ENCODE measurements at places on chromosomes 12 and 14.

GRCh38 chr14:81737938-81738337 lies 204.3 kb upstream of the SEL1L start:
- DNase-seq = no peak

DNA sequence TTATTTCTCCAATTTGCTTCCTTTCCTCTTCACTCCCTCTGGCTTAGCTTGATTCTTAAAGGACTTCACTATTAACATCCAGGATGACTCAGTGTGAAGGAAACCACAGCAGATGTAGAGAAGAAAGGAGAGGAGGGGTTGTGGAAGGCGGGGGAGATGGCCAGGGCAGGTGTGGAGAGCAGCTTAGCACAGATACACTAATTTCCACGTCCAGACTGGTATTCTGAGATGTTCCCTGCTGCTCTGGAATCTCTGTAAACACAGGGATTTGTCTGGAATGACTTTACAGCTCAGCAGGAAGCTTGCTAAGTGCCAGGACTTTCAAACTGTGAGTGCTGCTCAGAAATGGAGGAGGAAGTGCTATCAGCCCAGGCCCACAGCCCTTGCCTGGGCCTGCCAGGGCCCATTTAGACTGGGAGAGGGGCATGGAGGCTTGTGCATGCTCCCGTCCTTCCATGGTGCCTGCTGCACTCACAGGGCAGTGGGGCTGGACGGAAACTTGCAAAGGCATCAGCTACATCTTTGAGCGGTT lies 202.5 kb upstream of the DDHD1 start:
- DNase-seq = peak; percentile 76

- DNase-seq = peak; percentile 23
Observed at GRCh38 chr12:571795-572531, 91.3 kb downstream of the NINJ2 start.

GRCh38 chr12:6084261-6084968 lies 40.1 kb downstream of the VWF start:
- peak; percentile 76 for DNase-seq

DNA sequence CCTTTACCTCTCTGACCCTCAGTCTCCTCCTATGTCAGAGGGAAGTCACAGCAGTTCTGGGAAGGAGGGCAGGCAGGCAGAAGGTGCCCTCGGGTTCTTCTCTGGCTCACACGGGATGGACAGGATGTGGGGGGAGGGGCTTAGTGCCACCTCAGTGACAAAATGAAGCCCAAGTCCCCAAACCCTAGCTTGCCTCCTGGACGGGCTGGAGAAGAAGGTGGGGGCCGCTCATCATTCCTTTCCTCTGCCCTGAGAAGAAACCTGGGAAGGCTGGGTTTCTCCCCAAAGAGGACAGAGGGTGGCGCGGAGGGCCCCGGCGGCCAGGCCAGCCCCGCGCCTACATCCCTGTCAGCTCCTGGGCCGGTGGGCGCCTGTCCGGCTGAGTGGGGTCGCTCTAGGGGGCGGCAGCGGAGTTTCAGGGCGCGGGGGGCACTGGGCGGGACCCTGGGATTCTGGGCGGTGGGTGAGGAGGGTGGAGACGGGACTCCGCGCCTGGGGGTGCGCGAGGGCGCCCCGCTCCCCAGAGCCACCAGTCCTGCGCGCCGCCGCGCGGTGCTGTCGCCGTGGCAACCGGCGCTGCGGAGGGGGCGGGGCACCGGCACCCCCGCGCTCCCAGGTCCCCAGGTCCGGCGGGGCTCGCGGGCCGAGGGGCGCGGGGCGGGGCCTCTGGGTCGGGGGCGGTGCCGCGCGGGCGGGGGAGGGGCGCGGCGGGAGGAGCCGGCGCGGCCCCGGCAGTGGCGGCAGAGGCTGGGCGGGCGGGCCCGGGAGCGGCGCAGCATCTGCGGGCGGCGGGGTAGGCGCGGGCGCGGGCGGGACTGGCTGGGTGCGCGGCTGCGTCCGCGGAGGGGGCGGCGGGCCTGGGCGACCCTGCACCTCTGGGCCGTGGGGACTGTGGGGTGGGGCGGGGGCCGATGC lies at the start of gene TMEM121:
Gene TMEM121, plus strand, starts transcription at position 723 of the 915 bp plus-strand sequence. CDS start 2,252 bp downstream, outside the sequence.
- peak; percentile 39 for DNase-seq

DNA sequence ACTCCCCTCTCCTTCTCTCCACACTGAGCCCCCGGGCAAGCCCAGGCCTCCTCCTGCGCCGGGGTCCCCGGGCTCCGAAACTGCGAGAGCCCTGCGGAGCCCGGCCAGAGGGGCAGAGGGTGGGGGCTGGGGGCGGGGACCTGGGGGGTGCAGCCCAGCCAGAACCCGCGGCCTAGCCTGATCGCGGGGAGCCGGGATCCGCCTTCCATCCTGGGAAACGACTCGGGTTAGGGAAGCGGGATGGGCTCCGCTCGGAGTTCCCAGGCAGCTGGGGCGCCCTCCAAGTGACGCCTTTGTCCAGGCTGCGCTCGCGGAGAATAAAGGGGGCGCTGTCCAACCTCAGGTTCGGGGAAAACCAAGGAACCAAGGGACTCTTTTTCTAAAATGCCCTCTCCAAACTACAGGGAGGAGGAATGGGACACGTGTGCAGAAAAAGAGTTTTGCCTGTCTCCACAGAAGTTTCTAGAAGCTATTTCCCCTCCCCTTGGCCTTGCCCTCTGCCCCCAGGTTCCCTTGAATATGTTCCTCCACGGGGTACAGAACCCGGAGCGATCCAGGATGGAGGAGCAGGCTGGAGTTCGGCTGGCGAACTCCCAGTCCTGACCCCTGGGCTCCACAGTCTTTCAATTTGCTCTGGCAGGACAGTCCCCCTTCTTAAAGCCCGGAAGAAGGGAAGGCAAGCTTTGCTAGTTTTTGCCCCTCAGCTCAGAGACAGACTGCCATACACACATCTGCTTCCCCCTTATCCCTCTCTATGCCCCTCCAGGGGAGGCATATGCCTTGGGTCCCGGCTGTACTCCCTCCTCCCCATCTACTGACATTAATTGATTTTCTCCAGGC lies 13.9 kb downstream of the NKX2-1 start:
- no peak for DNase-seq

DNA sequence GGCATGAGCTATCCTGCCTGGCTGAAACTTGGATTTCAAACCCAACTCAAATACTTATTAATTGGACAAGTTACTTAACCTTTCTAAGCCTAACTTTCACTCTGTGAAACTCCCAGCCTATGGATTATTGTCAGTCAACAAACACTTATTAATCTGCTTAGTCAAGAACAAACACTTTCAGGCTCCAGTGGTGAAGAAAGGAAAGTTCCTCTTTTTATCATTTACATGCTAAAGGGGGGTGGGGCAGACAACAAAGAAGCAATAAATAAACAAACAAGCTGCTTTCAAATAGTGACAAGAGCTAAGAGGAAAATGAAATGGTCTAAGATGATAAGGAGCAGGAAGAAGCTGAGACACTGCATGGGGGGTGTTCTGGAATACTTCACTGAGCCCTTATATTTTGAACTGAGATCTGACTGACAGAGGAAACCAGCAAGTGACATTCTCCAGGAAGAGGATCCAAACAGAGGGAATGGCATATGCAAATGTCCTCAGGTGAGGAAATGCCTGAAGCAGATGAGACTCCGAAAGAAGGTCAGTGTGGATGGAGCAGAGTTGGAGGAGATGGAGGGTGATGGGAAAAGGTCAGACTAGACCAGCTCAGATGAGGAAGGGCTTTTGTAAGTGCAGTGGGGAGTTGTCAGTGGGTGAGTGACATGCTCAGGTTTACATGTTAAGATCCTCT lies 259.6 kb downstream of the ITPR2 start:
- no peak for DNase-seq

- DNase-seq = peak; percentile 90
Observed at GRCh38 chr12:26810330-26810729, 22.7 kb downstream of the ITPR2 start.

DNA sequence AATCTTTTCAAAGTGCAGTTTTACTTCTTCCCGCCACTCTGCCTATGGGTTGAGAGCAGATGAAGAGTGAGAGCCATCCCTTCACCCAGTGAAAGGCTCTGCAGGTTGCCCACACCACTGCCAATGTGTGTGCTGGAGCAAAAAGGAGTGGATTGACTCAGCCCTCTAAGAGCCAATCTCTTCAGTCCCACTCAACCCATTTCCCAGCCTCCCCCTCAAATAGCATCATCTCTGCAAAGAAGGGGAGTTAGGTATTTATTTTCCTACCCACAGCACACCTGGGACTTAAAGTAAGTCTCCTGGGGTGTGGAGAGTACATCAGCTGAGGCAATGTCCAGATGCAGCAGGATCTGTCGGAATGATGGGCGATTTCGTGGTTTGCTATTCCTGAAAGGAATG lies 15.3 kb downstream of the MAP3K12 start:
- DNase-seq = no peak

DNA sequence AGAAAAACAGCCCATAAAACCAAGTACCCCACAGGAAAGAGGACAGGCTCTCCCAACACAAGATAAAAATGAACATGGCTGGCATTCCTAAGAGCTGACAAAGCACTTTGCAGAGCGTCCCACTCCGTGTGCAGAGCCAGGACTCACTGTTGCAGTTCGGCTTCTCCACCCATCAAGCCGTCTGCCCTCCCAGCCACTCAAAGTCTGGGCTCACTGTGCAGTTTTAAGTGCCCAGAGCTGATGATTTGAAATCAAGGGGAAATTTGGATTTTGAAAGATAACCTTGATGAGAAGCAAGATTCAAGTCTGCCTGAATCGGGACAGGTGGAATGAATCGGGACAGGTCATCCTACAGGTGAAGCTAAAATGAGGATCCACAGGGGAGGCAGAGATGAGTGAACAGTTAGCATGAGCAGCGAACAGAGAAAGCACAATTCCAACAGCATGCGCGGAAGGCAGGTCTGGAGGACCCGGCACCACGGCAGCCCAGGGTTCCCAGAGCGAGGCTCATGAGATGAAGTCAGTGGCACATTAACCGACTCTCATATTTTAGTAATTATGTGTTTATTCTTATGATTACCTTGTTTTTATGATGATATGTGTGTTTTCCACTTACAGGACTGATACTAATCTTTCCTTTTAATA lies 39.8 kb upstream of the GPR68 start:
- DNase-seq = peak; percentile 90

GRCh38 chr12:42912367-42912766 lies 322.8 kb upstream of the PRICKLE1 start:
- DNase-seq = no peak

GRCh38 chr14:74979442-74980397 lies 23.0 kb upstream of the EIF2B2 start:
- DNase-seq = peak; percentile 72

DNA sequence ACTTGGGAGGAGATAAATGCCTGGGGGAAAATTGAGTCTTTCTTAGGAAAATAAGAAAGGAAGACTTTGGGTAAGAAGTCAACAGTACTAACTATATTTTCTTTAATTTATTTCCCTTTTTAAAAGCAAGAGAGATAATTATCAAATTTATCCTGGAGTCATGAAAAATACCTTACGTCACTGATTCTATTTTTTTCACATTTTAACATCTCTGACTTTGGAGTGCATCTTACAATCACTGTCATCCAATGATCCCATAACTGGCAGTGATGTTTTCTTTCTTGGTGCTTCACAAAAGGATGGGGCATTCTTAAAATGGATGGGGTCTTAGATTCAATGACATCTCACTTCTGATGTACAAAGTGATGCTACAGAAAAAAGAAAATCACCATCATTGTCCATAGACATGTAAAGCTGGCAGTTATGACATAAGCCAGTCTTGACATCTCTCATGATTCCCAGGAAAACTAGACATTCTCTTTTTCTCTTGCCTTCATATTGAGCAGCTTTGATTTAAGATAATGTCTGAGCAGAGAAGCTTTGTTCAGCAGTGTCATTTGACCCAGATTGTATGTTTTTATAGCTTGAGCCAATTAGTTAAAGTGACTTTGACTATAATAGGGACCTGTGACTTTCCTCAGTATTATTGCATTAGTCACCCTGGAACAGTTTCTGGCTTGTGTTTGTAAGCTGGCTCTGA lies 236.2 kb downstream of the EGLN3 start:
- peak; percentile 79 for DNase-seq

GRCh38 chr12:34257093-34257492 lies 234.8 kb downstream of the ALG10 start:
- DNase-seq = no peak

GRCh38 chr12:96416033-96416799 lies 16.0 kb upstream of the CDK17 start:
- DNase-seq = peak; percentile 56

GRCh38 chr12:7160183-7160582 lies 29.3 kb upstream of the PEX5 start:
- DNase-seq = no peak

GRCh38 chr12:106321139-106321850 lies 18.8 kb downstream of the TCP11L2 start:
- no peak for DNase-seq

DNA sequence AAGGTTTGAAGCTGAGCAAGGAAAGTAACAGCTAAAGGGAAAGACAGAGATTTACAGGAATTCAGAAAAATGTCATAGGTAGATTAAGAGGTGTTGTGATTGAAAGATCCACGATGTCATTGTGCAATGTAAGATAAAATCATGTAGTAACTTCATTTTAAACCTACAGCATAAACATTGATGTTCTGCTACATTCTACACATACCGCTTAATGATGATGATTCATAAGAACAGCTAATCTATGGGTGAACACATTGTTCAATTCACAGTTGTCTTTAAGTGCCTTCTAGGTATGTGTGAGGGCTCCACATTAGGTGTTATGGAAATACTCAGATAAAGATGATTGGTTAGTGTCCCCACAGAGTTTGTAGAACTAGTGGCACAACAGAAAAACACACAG lies 170.9 kb downstream of the GRIP1 start:
- DNase-seq = no peak

- peak; percentile 47 for DNase-seq
Observed at GRCh38 chr12:64027311-64027710, 182.8 kb downstream of the SRGAP1 start.

DNA sequence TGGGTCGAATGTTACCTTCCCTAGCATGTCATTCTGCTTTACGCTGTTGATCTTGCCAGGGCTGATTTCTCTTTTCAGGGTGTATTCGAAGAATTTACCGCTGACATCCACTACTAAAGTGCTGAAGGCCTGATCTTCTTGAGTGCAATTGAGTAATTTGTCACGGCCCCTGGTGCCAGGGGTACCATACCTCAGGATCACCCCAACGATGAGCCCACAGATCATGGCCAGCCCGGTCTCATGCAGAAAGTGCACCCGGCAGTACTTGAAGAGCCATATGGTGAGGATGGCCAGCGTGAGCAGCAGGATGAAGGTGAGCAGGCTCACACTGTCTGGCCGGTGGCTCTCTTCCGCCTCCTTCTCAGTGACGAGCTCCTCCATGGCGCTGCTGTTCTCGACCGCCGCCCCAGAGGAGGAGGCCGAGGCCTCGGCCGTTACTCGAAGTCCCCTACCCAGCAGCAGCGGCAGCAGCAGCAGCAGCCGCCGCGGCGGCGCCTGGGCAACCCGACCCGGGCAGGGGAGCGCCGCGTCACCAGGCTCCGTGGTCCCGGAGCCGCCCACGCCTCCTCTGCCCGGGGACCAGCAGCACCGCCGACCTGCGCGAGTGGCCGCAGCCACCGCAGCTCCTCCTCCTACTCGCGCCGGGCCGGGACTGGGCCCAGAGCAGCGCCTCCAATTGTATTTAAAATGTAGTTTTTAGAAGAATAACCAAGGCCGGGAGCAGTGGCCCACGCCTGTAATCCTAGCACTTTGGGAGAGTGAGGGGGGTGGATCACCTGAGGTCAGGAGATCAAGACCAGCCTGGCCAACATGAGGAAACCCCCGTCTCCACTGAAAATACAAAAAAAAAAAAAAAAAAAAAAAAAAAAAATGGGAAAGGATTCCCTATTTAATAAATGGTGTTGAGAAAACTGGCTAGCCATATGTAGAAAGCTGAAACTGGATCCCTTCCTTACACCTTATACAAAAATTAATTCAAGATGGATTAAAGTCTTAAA lies 58.5 kb upstream of the TMPO start:
- peak; percentile 56 for DNase-seq

Measured in EH (cell line).